ENCODE measurements at places on chromosomes 3 and 15. TPM values are rescaled to one million over a fixed set of nuclear protein-coding genes. Genes with fewer than 3 reads are reported as not detected.

CCNDBP1 gene
- total RNA-seq: 78.4 TPM

HDGFL3 gene
- 26.2 TPM for total RNA-seq

RAB6B gene
- total RNA-seq: 0.51 TPM

SUCNR1 gene
- total RNA-seq: under 0.01 TPM

DUSP7 gene
- 5.4 TPM for total RNA-seq

DBR1 gene
- total RNA-seq: 19.7 TPM

CYP8B1 gene
- total RNA-seq: not detected

UPK1B gene
- not detected for total RNA-seq

PPM1M gene
- total RNA-seq: 38.8 TPM

ROBO1 gene
- 104 TPM for total RNA-seq

TTLL13 gene
- total RNA-seq: not detected

CHRNB4 gene
- not detected for total RNA-seq

RRP9 gene
- 19.7 TPM for total RNA-seq

SAMD7 gene
- not detected for total RNA-seq

THRB gene
- total RNA-seq: 7.4 TPM

PHLDB2 gene
- total RNA-seq: 43.4 TPM

POLQ gene
- total RNA-seq: 4.1 TPM

CLASP2 gene
- total RNA-seq: 62.6 TPM

XIRP1 gene
- not detected for total RNA-seq

EXD1 gene
- 0.17 TPM for total RNA-seq

OIP5 gene
- total RNA-seq: 2.0 TPM

PTPRG gene
- 64.5 TPM for total RNA-seq

XYLB gene
- 5.1 TPM for total RNA-seq

Measured in fibroblast of lung (primary cell).